Renal cortex interstitium (tissue), 15 donors: ENCODE measurements at places on chromosomes 6 and 20.

- DNase-seq, result no peak
Observed at GRCh38 chr6:155186052-155186658, 77.7 kb upstream of the CLDN20 start.

DNA sequence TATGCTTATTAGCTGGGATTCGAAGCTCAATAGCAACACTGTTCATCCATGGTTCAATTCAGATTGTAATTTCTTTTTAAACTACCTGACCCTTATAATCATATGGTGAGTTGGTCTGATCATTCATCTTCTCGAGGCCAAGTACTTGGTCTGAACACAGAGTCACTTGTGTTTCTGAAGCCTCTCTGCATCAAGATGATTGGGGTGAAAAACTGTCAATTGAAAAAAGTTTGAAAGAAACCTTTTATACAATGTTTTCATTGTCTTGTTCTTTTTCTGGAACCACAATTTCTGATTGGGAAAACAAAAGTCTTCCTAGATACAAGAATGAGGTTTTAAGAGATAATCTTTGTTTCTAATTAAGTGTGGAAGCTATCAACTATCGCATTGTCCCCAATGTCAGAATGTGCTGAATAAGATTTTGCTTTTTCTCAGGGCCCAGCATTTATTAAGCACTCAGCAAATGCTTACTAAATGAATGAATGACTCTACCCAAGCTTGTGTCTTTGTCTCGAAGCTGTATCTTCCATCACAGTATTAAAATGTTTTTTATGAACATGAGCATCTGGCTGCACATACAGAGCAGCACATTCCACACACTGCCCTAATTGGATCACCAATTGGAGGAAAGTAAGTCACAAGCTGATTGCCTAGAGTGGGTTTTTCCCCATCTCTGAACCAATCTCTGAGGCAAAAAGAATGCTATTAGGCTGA lies 45.0 kb upstream of the MOXD1 start:
- DNase-seq, result no peak

DNA sequence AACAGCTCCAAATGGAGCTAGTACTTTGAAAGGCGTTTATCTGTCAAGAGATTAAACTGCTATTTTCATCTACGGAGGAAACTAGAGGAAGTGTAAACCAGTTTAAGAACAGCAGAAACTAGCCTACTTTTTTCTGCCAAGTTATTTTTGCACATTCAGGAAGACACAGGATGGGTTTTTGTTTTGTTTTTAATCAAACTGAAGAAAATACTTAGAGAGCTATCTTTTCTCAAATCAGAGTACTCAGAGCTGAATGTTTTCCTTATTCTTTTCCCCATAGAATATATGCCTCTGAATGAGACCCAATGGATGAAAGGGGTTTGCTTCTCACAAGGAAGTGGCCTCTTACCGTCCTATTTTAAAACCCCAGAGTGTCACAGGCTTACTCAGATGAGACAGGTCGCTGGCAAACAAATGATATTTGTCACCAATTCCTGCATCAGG lies 538.5 kb downstream of the CD83 start:
- no peak for DNase-seq

DNA sequence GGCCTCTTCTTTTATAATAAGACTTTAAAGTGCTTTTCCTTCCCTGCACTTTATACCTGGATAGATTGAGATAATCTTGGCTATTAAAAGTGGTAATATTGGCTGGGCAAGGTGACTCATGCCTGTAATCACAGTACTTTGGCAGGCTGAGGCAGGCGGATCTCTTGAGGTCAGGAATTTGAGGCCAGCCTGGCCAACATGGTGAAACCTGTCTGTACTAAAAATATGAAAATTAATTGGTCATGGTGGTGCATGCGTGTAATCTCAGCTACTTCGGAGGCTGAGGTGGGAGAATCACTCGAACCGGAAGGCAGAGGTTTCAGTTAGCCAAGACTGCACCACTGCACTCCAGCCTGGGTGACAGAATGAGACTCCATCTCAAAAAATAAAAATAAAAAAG lies 197.1 kb upstream of the RGS17 start:
- no peak for DNase-seq

DNA sequence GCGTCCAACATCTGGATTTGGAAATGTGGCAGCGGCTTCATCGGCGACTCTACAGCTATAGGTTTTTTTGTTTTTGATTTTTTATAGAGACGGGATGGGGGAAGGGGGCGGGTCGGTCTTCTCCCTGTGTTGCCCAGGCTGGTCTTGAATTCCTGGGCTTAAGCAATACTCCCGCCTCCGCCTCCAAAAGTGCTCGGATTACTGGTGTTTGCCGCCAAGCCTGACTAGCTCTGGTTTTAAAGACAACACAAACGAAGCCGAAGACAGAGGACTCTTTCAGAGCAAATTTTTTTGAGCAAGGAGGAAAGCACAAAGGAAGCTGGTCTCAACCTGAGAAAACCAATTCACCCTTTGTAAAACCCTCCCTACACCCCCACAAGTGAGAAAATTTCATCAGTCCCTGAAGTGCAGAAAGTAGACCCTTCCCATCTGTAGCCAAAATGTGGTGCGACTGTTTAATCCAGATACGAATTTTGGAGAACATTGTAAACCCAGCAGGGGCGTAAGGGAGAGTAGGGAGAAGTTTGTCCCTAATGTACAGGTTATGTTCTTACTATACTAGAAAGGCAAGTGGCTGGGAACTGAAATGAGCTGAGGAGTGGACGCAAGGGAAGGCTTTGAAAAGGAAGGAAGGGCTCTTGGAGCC lies 185.9 kb downstream of the TRIM27 start:
- DNase-seq, result no peak

GRCh38 chr6:44211284-44211683 lies 5.4 kb upstream of the MYMX start:
- DNase-seq, result no peak

- DNase-seq, result no peak
Observed at GRCh38 chr6:36884610-36885009, 1.1 kb upstream of the C6orf89 start.

DNA sequence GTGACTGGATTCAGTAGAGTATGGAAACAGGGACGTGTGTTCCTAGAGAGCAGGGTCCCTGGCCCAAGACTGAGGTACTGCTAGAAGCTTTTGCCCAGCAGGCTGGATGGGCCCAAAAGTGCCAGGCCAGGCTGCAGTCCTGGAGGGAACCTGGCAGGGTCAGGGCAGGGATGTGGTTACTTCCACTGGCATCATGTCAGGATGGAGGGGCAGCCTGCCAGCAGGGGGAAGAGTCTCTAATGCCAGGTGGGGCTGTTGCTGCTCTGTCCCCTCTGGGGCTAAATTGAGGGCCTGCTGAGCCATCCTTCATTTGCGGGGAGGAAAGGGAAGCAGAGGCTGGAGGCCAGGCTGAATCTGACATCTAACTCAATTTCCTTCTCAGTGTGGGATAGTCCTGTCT lies 17.2 kb downstream of the ZDHHC14 start:
- no peak for DNase-seq

DNA sequence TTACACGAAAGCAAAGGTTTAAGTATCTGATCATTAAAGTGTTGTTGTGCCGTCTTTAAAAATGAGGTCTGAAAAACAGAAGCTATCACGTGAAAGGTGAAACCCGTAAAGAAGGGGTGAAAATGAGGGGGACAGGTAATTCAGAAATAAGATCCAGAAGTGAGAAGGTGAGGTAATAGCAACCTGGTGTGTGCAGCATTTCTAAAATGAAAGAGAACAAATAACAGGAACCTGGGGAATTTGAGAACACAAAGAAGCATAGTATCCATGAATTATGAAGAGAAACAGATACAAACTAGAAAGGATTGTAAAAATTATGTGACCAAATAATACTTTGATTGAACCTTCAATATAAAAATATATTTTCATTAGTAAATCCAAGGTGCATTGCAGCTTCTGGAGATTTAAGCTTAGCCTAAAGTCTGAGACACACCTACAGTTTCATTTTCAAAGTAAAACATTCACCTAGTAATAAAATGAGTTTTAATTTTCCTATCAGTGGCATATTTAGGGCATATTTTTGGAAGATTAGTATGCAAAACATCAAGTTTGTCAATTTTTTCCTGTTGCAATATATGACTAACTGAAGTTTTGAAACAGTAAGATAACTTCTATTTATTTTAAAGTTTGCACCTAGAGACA lies 1.4 kb downstream of the HEY2 start:
- DNase-seq, result no peak

DNA sequence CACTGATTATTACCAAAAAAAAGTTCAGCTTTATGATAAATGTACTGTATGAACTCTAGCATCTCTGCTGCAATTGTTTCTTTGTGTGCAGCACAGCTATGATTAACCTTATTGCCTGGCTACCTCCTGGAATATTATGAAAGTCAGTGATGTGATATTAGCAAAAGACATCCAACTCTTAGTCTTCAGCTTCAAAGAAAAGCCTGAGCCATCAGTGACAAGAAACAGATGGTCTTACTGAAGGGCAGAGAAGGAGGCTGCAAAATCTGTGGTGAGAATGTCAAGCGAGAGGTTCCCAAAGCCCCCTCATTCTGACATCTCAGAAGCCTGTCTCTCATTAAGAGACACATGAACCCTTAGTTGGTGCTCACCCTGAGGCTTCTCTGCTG lies 89.4 kb upstream of the TNFAIP3 start:
- no peak for DNase-seq

DNA sequence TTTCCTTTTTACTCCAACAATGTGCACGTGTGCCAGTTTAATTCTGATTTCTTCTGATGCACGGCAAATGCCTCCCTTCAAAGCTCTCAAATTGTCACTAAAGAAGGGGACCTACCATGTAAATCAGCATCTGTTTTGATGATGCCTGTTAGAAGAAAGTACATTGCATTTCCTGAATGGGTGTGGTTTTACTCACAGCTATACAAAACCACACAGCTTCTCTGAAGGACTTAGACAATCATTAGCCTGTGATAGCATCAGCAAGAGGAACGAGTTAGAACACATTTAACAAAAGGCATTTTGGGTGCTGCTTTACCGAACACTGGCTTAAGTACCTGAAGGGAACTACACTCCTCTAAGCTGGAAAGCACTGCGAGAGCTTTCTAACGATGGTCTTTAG lies 109.4 kb downstream of the ATXN1 start:
- no peak for DNase-seq
